Hematopoietic multipotent progenitor cell treated with erythropoietin and hydrocortisone succinate and interleukin-3 and kit ligand, for 15 days (in vitro differentiated cells): ENCODE measurements at places on chromosomes 3 and 15.

DNA sequence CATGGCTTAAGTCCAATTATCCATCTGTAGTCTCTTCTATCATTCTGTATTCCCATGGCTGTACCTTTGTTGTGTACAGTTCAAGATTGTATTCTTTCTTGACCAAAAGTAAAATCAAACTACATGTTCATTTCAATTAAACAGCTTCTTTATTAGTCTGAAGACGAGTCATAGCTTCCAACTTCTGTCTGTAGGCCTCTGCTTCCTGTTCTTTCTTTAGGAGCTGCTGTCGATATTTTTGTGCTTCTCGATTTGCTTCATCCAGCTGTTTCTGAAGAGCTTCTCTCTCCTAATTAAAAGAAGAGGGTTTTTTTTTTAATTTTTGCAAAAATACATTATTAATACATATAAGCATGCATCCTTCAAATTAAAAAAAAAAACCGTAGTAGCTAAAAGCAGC is 13.0 kb upstream of the HDC start:
- DNase-seq: no peak

GRCh38 chr3:39721076-39721475 is 88.3 kb upstream of the MYRIP start:
- no peak for DNase-seq

DNA sequence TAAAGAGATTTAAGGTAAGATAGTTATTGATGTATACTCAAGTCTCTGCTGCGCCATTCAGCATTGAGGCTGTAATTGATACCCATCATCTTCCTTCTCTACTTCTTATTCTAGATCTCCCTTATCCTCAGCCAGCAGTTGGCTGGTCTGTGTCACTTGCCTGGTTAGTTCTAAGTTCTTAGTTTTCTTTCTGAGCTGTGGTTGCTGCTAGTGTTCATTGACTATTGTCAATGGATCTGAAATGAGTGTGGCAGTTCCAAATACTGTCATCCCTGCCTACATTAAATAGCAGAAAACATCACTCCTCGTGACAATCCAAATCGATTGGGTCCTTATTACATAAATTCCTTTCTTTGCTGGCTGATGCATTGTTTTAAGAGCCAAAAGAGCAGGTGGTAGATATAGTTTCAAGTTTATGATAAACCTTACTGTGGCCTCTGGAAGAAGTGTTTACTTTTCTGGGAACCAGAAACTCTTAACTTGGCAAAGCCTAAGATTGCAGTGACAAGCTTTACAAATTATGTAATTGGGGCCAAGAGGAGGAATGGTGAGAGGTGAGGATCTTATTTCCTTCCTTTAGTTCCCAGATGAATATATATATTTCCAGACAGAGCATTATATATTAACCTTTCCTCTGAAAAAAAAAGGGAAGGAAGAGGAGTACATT is 168.0 kb downstream of the GMNC start:
- DNase-seq: no peak

- no peak for DNase-seq
Measured at GRCh38 chr15:29573197-29573838, 248.9 kb downstream of the TJP1 start.

DNA sequence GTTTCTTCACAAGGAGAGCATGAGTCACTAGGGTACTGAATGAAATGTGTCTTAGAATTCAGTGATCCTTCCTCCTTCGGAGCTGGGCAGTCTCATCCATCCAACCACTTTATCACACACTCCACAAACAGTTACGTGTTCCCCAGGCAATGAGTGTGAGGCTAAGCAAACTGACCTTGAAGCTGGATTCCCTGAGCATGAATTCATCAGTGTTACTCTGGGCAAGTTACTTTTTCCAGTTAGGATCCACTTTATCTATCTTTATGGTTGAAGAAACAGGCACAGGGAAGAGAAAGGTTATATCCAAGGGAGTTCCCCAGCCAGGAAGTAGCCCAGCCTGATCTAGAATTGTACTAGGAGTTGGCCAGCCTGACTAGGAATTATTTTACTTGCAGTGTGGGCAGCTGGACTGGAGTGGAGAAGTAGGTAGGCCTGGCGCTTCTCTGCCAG is 17.1 kb upstream of the GCNT3 start:
- DNase-seq: no peak

DNA sequence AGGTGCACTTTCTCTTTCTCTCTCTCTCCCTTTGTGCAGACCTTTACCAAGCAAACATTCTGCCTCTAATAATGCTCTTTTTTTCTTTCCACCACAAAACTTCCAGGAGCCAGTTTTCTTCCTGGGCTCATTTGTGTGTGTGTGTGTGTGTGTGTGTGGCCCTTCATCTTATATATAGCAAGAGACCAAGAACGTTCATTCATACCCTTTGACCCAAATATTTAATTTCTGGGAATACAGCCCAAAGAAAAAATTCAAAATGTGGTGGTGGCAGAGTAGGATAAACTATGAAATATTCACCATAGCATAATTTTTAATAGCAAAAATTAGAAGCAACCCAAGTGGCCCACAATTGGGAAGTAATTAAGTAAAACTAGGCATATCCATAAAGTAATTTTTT is 398.9 kb downstream of the IGSF11 start:
- DNase-seq: no peak
